ENCODE measurements at places on chromosomes 1 and 21.

GRCh38 chr1:75330624-75331023, 196.4 kb downstream of the LHX8 start:
- DNase-seq = no peak

GRCh38 chr1:21706151-21706835, 37.1 kb upstream of the RAP1GAP start:
- no peak for DNase-seq

- no peak for DNase-seq
Observed at GRCh38 chr1:248406721-248407692, 4.2 kb downstream of the OR2T1 start.

DNA sequence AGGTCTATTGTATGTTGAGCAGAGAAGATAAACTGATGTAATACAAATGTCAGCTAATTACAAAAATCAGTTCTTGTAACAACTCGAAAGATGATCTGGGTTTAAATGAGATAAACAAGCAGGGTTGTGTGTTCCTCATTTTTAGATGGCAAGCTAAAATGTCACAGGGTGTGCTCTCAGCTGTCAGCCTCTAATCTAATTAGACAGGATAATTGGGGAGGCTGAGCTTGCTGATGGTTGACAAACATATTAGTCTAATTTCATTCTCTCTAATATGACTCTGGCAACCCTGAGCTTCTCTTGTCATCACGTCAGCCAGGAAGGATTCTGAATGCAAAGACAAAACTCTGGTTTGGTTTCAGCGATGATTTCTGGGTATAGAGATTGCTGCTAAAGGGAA, 335.3 kb upstream of the KAZN start:
- no peak for DNase-seq

- no peak for DNase-seq
Observed at GRCh38 chr1:154236855-154237254, 16.1 kb downstream of the UBAP2L start.

- no peak for DNase-seq
Observed at GRCh38 chr1:183218971-183219615, 33.0 kb downstream of the LAMC2 start.

DNA sequence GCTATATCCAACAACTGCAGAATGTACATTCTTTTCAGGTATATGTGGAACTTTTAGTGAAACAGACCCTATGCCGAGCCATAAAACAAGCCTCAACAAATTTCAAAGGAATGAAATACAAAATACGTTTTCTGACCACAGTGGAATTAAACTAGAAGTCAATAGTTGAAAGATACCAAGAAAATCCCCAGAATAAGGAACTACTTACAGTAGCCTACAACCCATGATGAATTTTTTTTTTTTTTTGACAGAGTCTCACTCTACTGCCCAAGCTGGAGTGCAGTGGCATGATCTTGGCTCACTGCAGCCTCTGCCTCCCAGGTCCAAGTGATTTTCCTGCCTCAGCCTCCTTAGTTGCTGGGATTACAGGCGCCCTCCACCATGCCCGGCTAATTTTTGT, 83.4 kb downstream of the RUNX3 start:
- no peak for DNase-seq

GRCh38 chr1:28840928-28841544, 29.1 kb downstream of the OPRD1 start:
- DNase-seq = no peak

GRCh38 chr1:231722356-231722755, 95.8 kb downstream of the DISC1 start:
- no peak for DNase-seq

- DNase-seq = peak; percentile 69
Observed at GRCh38 chr1:226643177-226643576, 94.6 kb downstream of the STUM start.

DNA sequence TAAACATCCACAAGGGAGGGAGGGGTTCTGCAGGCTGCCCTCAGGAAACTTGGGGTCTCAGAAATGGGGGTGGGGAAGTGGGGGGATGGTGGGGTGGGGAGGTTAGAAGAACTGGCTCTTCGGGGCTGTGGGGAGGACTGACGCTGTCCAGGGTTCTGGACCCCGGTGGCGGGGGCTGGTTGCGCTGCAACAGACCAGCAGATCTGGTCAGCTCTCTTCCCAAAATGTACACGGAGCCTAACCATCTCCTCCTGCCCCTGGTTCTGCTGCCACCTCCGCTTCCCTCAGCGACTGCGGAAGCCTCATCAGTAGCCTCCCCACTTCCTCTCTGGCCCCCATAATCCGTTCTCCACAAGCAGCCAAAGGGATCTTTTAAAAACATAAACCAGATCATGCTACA, 29.3 kb upstream of the C1QA start:
- DNase-seq = no peak

Data from stimulated activated CD4-positive, alpha-beta T cell treated with anti-CD3 and anti-CD28 coated beads, Interleukin-15, amount 100 ng/mL, for 48 hours (primary cell).